ENCODE measurements at places on chromosomes 7 and 10. TPM values are rescaled to one million over a fixed set of nuclear protein-coding genes. Genes with fewer than 3 reads are reported as not detected.
A peak's percentile ranks its signal among the peaks of the same experiment; 100 is the strongest.

DNA sequence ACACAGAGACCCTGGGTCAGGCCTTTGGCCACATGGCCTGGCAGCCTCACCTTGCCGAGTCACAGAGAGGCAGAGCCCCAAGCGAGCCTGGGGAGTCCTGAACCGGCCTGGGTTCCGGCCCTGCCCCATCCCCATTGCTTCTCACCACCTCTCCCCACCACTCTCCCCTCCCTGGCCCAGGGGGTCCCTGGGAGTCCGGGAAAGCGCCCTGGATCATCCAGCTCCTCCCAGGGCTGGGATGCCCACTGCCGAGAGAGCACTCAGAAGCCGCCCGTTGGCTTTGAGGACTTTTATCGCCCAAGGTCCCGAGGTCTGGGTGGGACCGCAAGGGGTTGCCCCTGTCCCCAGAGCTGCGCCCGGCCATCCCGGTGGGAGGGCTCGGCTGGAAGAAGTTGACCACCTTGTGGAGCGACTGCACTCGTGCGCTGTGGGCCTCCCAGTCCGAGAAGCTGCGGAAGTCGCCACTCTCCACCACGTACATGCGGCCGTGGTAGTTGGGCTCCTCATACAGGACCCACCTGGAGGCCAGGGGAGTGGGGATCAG lies 8.1 kb downstream of the CRYGN start:
- H3K36me3 ChIP-seq: no peaks in the 10 kb centered on the region
- no peak for DNase-seq
- no peaks in the 10 kb centered on the region for H3K27me3 ChIP-seq
- no peak overlapping the region for H3K4me3 ChIP-seq
- H3K4me1 ChIP-seq: peaks cover 23% of the 10 kb centered on the region

DNA sequence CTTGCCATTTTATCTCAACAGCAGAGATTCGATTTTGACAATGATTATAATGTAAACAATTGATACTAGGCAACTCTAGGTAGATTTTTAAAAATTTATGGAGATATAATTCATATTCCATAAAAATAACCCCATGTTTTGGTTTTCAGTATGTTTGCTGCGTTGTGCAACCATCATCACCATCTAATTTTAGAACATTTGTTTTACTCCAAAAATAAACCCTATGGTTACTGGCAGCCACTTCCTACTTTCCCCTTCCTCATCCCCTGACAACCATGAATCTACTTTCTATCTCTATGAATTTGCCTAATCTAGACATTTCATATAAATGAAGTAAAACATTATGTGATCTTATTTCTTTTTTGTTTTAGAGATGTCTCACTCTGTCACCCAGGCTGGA lies 401.9 kb downstream of the THSD7A start:
- no peaks in the 10 kb centered on the region for H3K36me3 ChIP-seq
- no peaks in the 10 kb centered on the region for H3K27me3 ChIP-seq
- H3K4me1 ChIP-seq: no peaks in the 10 kb centered on the region
- H3K27ac ChIP-seq: no peak overlapping the region
- no peak overlapping the region for H3K4me3 ChIP-seq
- no peak for DNase-seq

DNA sequence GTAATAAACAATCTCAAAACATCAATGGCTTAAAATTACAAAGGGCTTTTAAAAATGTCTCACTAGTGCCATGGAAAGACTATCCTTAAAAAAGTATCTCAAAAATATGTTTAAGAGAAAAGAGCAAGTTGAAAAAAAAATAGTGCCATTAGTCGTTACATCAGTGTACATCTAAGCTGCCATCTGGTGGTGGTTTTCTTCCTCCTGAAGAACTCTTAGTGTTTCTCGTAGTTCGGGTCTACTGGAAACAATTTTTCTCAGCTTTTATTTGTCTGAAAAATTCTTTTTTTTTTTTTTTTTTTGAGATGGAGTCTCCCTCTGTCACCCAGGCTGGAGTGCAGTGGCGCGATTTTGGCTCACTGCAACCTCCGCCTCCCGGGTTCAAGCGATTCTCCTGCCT lies 5.9 kb upstream of the GARIN1A start:
- no peaks in the 10 kb centered on the region for H3K36me3 ChIP-seq
- no peak overlapping the region for H3K27ac ChIP-seq
- DNase-seq: no peak
- no peaks in the 10 kb centered on the region for H3K27me3 ChIP-seq
- no peak overlapping the region for H3K4me3 ChIP-seq

DNA sequence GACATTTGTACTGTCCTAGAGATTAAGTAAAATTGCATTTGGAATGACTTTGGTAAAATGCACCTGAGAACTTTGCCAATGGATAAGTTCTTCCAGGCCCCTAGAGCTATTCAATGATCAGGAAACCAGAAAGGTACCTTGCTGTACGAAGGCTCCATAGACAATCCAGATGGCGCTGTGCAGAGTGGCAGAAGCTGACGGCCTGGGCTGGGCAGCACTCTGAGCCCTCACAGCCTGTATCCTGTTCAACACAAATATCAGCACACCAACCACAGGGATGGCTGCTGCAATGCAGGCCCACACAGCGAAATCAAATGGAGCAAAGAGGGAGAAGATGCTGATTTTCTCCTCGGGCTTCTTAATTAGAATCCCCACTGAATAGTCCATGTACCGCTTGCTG lies 642.4 kb downstream of the GRID1 start:
- H3K36me3 ChIP-seq: no peaks in the 10 kb centered on the region
- no peaks in the 10 kb centered on the region for H3K27me3 ChIP-seq
- no peak overlapping the region for H3K4me3 ChIP-seq

DNA sequence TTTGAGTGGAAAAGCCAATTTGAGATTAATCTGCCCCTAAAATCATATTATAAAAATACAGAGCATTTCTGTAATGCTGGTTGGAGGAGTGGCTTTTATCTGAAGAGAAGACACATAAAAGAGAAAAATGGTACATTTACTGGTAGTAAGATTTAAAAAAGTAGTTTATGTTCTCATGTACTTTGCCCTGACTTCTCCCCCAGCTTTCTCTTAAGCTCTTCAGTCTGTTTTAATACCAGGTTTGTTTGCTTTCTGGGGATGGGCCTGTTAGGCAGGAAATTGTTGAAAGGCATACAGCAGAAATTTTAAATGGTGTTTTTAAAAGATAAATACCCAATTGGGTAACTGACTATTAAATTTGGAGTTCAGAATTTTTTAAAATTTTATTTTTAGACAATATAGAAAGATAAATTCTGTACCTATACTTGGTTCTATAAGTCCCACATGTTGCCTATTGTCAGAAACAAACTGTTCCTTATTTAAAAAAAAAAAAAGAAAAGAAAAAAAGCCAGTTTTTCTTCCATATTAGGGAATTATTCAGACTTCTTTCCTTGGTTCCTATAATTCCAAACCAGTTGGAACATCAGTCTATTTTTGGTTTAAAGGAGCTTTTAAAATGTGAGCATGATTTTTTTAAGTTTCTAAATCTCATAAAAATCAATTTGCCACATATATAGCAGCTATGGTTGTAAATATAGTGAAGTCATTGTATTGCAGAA lies 136.6 kb downstream of the ARID5B start:
- peak overlapping the region; percentile 88 for H3K27ac ChIP-seq
- peak; percentile 51 for DNase-seq
- no peak overlapping the region for H3K4me3 ChIP-seq
- peaks cover 62% of the 10 kb centered on the region for H3K4me1 ChIP-seq

DNA sequence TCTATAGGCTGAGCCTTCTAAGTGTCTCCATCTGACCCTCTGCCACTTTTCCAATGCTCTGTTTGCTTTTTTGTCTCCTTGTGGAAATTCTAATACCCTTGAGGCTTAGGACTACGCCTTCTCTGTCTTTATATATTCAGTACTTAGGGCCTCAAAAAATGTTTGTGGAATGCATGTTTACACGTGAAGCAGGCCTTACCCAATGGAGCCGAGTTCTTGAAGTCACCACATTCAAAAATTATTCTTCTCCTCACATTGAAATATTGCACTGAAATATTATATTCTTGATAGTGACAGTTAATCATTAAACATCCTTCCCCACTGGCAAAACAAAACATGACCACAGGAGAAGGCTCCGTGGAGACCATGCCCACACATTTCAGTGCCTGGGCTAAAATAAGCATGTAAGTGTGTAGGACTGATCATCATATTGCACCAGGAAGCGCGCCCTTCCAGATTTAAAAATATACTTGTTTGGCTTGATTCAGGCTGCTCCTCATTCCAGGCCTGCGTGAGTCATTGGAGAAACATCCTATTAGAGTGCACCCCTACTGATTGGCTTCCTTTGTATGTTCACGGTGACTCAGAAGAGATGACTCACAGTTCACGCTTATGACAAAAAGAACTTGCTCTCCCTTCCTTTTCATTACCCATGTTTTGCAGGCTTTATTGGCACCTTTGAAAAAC lies 307.4 kb upstream of the AOAH start:
- peaks cover 17% of the 10 kb centered on the region for H3K4me1 ChIP-seq
- no peak overlapping the region for H3K4me3 ChIP-seq
- peak; percentile 93 for DNase-seq
- H3K36me3 ChIP-seq: no peaks in the 10 kb centered on the region
- H3K27ac ChIP-seq: peak overlapping the region; percentile 83

DNA sequence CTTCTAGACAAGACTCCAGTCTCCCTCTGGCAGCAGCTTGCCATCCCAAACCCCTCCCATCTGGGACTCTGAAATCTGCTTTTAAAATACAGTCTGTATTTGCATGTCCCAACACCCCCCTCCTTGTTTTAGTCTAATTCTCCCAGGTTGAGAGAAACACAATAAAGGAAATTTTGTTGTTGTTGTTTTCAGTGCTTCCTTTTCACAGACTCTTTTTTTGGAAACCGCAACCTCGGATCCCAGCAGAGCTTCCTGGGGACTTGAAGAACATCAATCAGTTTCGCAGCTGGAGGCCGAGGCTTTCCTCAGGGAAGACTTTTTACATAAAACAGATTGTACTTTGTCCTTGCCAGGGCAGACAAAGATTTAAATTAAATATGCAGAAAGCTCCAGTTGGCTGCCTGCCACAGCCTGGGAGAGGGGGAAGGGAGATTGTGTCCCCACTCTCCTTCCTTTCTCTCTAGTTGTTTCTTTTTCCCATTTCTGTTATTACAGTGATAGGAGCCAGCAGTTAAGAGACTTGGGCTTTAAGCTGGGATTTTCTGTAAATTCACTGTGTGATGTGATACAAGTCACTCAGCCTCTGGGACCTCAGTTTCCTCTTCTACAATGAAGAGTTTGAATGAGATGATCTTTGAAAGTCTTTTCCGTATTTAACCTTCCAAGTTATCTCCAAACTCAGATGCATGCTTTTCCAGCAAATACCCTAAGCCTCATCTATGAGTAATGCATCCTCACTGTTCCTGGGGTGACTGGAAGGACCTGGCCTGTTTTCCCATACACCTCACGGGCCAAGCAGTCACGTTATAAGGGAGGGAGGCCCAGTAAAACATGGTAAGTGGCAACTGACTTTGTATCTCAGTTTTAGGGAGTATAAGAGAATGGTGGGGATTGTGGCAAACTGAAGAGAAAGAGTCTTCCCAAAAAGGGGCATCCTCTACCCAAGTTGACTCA lies 192.3 kb downstream of the REEP3 start:
- peaks cover 34% of the 10 kb centered on the region for H3K4me1 ChIP-seq
- no peak overlapping the region for H3K4me3 ChIP-seq
- peak overlapping the region; percentile 77 for H3K27ac ChIP-seq
- no peaks in the 10 kb centered on the region for H3K27me3 ChIP-seq

SYT15 gene
- 0.24 TPM for total RNA-seq
